Right ventricle myocardium inferior (tissue), 1 donor: ENCODE measurements at places on chromosomes 4 and X.

DNA sequence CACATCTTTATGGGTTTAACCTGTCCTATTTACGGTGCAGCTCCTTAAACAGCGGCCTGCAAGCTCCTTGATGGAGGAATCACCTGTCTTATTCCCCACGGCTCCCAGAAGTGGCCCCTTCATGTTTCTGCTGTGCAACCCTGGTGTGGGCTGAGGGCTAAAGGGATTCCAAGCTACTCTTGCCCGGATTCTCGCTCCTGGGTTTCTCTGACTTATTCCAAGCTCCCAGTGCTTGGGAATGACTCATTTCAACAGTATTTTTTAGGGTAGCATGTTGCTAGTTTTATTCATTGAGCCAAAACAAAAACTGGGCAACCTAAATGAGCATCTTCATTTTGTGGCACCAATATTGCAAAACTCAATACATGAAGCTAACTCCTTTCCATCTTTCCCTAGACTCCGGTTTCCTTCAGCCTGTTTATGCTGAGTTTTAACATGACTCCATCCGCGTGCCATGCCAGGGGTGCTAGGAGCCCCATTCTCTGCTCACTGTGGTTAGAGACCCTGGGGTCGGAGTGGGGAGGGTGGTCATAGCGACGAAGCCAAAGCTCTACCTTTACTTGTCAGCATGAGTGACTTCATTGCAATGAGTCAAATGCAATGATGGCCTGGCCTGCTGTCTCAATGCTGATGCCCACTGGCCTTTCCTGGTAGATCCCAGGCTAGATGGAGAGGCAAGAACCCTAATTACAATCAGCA, 349.7 kb downstream of the NR3C2 start:
- DNase-seq = no peak

DNA sequence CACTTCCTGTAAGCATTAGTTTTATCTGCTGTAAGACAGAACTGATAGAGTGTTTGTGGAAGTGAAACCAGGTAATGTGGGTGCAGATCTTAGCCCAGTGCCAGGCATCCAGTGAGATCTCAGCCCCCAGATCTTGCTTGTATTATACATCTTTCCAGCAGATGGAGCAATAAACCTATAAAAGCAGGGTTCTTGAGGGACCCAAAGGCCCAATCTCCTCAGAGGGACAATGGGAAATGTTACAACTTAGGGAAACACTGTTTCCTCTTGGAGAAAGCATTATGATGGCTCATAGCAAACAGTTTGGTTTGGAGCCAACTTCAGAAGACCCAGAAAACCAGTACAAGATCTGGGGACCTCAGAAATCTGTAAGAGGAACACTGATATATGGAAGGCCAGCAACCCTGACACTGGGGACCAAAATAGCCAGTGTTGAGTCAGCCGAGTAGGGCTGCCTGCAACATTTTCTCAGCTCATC, 206.3 kb downstream of the SLC7A11 start:
- DNase-seq = no peak

GRCh38 chr4:66123831-66124413, 453.6 kb upstream of the EPHA5 start:
- DNase-seq = no peak

- DNase-seq = no peak
Observed at GRCh38 chr4:147289181-147289580, 191.7 kb upstream of the EDNRA start.

DNA sequence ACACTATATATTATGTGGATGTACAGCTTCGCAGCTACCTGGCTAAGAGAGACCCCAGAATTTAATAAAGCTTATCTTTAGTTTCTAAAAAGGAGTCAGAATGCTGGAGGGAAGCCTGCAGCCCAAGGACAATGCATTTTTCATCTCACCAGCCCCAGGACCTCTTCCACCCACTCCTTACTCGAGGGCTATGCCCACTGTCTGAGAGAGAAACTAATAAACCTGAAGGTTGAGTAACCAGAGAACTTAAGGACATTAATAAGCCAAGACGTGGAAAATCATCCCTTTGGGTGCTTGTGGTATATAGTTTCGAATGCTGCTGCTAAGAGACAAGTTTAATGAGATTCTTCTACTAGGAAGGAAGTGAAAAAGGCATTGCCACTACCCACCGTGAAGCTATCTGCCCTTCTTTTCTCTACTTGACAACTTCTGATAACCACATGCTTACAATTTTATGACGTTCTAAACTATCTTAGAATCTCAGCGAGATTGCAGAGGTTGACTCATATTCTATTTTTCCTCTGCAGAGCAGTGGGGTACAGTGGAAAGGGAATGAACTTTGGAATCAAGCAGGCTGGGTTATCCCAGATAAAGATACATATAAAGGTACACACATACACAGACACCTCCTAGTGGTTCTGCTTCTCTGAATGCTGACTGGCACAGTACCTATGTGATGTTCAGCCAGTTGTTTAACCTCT, 3.3 kb downstream of the RELL1 start:
- DNase-seq = no peak

- no peak for DNase-seq
Observed at GRCh38 chrX:18949291-18949943, 34.5 kb downstream of the PHKA2 start.

- DNase-seq = no peak
Observed at GRCh38 chr4:94221916-94222315, 14.3 kb downstream of the SMARCAD1 start.

DNA sequence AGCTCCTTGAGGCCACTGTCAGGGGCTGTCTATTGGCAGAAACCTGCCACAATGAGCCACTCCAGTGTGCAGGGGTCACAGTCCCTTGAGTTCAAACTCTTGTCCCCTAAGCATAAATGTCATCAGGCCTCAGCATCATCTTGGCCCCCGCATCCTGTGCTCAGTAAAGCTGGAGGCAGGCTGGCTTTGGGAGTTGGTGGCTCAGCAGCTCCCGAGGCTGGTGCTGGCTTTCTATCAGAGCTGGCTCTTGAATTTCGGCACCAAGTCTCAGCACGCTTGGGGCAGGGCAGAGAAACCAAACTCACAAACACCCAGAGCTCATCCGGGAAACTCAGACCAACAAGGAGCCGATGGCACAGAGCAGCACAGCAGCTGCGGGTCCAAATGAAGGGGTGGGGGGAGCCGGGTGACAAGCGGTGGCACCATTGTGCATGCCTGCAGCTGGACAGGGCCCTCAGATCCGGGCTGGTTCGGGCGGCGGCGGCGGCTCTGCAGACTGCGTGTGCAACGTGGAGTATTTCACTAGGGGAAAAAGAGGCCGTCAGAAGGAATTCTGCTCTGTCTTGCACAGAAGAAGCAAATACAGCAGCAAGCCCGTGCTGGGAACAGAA, 75.5 kb downstream of the MTMR1 start:
- DNase-seq = no peak

DNA sequence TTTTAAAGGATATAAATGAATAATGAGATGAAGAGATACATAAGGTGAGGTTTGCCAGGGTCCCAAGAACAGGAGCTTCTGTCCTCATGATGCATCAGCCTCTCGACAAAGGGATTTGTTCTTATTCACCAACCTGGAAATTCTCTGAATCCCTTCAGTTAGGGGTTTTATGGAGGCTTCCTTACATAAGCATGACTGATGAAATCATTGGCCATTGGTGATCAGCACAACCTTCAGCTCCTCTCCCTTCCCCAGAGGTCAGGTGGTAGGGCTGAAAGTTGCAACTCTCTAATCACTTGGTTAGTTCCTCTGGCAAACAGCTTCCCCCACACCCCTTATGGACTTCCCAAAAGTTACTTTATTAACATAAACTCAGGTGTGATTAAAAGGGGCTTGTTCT, 222.0 kb downstream of the SPRY1 start:
- no peak for DNase-seq

DNA sequence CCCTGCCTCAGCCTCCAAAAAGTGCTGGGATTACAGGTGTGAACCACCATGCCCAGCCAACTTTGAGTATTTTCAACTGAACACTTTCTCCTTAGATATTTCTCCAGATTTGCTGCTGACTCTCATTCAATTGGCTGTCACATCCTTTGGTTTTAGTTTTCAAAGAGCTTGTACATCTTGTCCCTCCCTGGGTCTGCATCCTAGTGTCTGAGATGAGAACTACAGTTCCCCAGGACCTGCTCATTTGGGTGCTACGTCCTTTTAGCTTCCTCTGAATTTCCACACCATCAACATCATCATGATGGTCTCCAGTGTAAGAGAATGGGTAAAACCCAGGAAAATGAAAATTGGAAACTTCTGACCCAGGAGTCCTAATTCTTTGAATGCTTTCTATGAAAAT, 312.9 kb downstream of the NLGN4X start:
- DNase-seq = no peak

- no peak for DNase-seq
Observed at GRCh38 chrX:68936126-68936525, 107.3 kb downstream of the EFNB1 start.

- DNase-seq = no peak
Observed at GRCh38 chr4:87848622-87849351, 16.0 kb downstream of the MEPE start.

DNA sequence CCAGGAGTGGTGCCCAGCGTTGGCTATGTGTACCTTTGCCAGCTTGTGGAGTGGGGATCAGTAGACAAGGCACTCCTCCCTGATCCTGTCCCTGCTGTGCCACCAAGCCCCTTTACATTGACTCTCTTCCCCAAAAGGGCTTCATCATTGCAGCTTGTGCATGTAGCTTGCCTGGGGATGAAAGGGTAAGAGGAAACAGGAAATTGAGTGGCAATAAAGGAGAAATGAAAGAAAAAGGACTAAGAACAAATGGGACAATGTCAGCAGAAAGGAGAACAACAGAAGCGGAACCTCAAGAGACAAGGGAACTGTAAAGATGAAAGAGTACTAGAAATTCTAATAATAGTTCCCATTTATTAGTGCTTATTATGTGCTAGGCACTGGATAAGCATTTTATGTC, 8.7 kb upstream of the IL13RA1 start:
- DNase-seq = no peak

- DNase-seq = no peak
Observed at GRCh38 chrX:110280954-110281353, 36.9 kb downstream of the AMMECR1 start.

DNA sequence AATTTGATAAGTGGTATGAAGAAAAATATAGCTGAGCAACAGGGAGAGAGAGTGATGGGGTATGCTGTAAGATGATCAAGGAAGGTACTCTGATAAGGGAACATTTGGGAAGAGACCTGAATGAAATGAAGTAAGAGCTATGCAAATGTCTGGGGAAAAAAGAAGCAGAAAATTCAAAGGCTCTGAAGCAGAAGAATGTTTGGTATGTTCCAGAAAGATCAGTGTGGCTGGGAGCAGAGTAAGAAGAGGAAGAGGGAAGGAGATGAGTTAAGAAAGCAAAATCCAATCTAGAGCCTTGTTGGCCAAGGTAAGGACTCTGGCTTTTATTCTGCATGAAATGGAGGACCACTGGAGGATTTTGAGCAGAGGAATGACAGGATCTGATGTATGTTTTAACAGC, 90.0 kb downstream of the AWAT2 start:
- no peak for DNase-seq

GRCh38 chr4:74111990-74112389, 13.0 kb upstream of the CXCL2 start:
- DNase-seq = no peak
